ENCODE measurements at places on chromosomes 12 and 14.
A peak's percentile ranks its signal among the peaks of the same experiment; 100 is the strongest.

- no peak for DNase-seq
These were observed 378.0 kb downstream of the FOXG1 start for GRCh38 chr14:29144621-29145020.

GRCh38 chr14:64476438-64476837, 11.1 kb downstream of the AKAP5 start:
- DNase-seq, result no peak

DNA sequence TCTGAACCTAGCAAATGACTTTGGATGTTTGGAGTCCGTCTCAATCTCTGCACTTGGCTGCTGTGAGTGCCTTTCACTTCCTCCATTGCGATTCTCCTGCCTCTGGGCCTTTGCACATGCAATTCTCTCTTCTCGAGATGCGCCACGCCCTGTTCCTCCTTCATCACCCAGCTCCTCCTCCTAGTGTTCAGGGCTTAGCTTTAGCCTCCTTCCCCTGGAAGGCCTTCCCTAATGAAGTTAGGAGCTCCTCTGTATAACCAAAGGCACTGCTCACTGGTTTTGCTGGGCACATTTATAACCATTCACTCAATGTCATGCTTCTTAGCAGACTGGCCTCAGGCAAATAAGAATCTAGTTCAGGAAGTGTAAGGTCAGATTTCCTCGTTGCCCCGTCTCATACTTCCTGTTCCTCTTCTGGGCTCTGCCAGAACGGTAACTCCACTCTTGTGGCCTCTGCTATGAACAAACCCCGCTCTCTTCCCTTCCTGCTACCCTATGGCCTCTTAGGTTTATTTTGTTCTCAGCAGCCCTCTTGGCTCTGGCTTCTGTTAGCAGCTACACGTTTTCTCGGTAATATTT, 171.4 kb downstream of the CRADD start:
- DNase-seq, result peak; percentile 86

DNA sequence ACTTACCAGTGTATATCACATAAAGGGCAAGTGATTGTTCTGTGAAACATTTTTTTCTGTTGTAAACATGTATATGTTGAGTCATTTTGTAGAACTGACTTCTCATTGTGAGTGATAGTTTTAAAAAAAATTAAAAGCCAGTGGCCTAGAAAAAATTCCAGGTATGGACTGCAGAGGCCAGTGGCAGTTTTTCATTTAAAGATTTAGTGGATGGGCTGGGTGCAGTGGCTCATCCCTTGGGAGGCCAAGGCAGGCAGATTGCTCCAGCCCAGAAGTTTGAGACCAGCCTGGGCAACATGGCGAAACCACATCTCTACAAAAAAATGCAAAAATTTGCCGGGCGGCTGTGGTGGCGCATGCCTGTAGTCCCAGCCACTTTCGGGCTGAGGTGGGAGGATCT, 84.7 kb upstream of the MDM1 start:
- no peak for DNase-seq

DNA sequence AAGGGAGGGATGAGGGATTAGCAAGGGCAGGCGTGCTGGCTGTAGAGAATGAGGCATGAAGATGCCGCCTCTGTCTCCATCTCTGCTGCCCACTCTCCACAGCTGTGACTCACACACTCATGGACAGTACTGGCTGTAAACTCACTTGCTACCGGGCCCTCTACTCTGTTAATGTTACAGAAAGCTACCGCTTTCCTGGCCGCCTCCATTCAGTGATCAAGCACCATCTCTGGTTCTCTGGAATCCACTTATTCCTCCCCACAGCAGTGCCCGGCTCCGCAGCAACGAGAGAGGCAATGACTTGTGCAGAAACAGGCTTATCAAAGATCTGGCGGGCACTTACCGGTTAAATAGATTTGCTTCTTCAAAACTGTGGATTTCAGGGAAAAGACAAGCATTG, 34.8 kb downstream of the AMN start:
- DNase-seq, result no peak

DNA sequence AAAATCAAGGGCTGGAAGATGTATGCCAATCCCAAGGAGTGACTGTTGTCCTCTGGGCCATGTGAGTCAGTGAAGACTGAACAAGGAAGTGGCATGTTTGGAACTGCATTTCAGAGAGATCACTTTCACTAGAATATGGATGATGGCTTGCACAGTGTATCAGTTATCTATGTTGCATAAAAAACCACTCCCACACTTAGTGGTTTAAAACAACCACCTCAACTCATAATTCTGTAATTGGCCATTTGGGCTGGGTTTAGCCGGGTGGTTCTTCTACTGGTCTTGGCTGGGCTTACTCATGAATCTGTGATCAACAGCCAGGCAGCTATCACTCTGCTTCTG, 15.4 kb downstream of the BDKRB1 start:
- DNase-seq, result no peak

- no peak for DNase-seq
These were observed 7.3 kb upstream of the MGP start for GRCh38 chr12:14892726-14893505.

DNA sequence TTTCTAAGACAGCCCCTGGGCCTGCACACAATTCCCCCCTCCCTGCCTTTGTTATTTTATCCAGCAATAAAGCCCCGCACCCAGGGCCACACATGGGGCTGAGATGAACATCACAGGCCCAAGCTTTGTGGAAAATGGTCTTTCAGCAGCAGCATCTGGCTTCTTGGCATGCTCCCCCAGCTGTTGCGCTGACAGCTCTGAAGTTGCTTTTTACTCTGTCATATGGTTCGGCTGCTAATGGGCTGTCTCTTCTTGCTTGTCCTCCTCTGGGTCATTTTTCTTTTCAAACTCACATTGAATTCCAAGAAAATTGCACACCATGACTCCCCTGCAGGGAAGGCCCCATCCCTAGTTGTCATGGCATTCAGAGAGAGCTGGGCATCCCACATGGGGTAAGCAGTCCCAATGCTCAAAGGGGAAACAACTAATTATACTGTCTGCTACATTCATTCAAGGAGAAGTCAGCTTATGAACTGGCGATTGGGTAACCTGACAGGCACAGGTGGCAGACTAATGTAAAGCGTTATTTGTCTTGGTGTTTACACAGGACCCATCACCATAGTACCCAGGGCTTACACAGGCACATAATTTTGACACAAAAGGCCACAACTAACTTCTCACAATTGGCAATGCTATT, 74.0 kb upstream of the CDKN3 start:
- no peak for DNase-seq

DNA sequence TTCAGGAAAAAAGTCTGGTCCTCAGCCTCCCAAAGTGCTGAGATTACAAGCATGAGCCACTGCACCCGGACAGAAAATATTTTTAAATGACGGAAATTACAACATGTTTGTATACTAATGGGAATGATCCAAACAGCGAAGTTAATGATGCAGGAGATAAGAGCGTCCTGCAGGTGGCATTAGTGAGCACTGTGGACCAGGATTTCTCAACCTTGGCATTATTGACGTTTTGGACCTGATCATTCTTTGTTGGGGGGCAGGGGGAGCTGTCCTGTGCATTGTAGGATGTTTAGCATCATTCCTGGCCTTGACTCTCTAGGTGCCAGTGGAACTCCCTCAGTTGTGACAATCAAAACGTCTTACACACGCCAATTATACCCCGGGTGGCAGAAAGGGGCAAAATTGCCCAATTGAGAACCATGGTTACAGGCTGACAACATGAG, 34.1 kb downstream of the SCFD1 start:
- peak; percentile 37 for DNase-seq

DNA sequence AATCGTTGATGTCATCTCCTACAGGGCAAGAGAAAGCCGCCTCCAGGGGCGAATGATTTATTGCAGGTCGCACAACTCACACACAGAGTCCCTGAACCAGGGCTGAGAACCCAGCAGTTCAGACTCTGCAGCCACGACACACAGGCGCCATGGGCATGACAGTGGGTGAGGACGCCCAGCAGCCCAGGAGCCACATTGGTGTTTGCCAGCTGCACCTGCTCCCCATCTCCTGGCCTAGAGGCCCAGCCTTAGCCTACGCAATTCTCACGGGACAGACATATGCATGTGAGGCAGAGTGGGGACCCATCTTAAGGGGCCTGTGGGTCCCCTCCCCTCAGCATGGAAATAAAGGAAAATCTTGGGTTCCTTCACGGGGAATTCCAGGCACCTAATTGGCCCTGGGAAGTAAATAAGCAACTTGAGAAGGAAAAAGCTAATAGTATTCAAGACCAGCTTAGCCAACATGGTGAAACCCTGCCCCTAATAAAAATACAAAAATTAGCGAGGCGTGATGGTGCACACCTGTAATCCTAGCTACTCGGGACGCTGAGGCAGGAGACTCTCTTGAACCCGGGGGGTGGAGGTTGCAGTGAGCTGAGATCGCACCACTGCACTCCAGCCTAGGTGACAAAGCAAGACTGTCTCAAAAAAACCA, 69.3 kb downstream of the RIMBP2 start:
- no peak for DNase-seq

GRCh38 chr12:13307143-13307816, 110.8 kb downstream of the EMP1 start:
- DNase-seq, result no peak
